ENCODE measurements at places on chromosomes 13 and 19.

- no peak for DNase-seq
Observed at GRCh38 chr13:33727297-33728083, 90.5 kb upstream of the RFC3 start.

DNA sequence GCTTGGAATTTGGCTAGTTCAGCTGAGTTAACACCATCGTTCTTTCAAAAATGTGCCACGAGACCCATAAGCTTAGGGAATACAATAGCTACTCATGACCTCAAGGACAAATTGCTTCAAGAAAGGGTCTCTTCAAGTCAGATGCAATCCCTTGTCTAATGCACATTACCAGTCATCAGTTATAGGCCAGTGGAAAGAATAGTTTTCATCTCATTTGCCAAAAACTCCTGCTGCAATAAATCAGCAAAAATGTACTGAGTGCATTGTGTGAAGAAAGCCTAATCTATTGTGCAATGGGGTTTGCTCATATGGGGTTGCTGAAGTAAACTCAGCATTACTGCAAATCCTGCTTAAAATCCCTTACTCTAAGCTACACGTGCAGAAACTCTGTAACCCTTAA lies 208.3 kb upstream of the NBEA start:
- no peak for DNase-seq

DNA sequence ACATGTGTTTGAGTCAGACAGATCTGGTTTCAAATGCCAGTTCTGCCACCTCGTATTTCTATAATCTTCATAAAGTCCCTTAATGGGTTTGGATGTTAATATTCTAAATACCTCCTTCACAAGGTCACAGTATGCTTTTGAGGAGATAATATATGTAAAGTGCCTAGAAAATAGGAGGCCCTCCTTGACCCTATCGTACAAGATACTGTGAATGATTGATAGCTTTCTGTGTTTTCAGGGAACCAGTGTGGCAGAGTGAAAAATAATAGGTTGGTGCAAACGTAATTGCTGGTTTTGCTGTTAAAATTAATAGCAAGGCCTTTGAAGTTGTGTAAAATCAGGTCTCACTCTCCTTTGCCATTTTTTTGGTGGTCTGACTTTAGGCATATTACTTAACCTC lies 77.5 kb upstream of the SCEL start:
- no peak for DNase-seq

- DNase-seq = no peak
Observed at GRCh38 chr13:21871919-21872318, 201.0 kb downstream of the FGF9 start.

- no peak for DNase-seq
Observed at GRCh38 chr13:99256709-99257108, 1.5 kb downstream of the GPR18 start.

DNA sequence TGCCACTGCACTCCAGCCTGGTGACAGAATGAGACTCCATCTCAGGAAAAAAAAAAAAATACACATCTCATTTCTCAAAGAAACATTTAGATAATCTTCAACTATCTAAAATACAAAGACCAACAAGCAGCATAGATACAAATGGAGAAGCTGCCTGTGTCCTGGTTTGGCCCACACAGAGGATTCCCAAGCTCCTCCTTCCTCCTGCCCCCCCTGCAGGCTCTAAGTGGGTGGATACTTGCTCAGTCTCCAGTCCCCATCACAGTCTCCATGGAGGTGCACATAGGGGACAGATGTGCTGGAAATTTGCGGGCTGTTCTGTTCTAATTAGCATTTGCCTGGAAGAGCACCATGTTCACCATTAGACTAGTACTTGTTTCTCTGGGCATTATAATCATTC lies 59.9 kb downstream of the ABCC4 start:
- DNase-seq = peak; percentile 44

GRCh38 chr13:49932066-49932465 lies 4.1 kb downstream of the SPRYD7 start:
- DNase-seq = no peak

DNA sequence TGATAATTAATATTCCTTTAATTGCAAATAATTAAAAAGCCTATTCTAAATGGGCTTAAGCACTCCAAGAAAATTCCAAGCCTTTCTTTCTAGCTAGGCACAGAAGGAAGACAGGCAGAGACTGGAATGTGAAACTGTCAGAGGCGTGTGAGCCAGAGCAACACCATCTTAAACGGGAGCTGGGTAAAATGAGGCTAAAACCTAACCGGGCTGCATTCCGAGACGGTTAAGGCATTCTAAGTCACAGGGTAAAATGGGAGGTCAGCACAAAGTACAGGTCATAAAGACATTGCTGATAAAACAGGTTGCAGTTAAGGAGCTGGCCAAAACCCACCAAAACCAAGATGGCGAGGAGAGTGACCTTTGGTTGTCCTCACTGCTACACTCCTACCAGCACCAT lies 300.4 kb downstream of the SLITRK6 start:
- no peak for DNase-seq

GRCh38 chr13:79530270-79530669 lies 49.3 kb downstream of the NDFIP2 start:
- no peak for DNase-seq

DNA sequence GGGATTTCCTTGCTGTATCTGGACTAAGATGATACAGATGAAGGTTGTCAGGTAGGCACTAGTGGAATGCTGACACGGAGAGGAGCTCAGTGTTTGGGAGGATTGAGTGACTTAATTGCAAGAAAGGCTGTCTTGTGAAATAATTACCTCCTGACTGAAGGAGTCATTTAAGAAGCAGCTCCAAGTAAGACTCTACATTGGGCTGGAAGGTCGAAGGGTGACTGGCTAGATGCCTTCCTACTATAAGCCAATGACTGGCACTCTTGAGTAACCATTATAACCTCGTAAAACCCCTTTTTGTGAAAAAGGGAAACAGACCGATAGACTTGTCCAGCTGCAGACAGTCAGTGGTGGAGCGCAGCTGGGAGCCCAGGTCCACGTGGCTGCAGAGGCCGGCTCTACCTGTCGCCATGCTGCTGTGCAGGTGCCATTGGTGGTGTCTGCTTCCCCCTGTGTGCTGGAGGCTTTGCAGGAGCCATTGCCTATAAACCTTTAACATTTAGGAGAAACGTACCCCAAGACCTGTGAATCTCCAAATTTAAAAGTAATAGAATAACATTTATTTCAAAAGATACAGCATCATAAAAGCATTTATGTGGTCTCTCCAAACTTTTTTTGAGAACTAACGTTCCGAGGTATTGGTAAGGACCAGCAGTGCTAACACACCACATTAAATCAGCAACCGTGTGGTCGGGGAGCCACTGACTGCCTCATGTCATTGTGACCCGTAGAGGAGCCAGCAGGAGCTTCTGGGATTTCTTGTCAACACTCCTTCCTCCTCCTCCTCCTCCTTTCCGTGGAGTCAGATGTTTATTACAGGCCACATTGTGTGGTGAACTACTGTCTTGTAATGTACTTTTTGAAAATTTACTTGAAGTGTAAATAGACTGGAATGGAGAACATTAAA lies 80.4 kb upstream of the TEX29 start:
- no peak for DNase-seq

DNA sequence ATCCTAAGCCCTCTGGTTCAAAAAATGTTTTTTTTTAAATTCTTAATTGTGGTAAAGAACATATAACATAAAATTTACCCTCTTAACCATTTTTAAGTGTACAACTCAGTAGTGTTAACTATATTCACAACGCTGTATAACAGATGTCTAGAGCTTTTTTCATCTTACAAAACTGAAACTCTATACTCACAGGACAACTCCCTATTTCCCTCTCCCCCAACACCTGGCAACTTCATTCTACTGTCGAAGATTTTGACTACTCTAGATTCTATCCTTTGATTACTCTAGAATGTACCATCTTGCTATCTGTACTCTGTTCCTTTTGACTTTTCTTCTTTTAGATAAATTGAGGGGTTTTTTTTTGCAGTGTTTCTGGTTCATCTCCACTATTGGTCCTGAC lies 200.4 kb downstream of the KLF12 start:
- DNase-seq = peak; percentile 65

DNA sequence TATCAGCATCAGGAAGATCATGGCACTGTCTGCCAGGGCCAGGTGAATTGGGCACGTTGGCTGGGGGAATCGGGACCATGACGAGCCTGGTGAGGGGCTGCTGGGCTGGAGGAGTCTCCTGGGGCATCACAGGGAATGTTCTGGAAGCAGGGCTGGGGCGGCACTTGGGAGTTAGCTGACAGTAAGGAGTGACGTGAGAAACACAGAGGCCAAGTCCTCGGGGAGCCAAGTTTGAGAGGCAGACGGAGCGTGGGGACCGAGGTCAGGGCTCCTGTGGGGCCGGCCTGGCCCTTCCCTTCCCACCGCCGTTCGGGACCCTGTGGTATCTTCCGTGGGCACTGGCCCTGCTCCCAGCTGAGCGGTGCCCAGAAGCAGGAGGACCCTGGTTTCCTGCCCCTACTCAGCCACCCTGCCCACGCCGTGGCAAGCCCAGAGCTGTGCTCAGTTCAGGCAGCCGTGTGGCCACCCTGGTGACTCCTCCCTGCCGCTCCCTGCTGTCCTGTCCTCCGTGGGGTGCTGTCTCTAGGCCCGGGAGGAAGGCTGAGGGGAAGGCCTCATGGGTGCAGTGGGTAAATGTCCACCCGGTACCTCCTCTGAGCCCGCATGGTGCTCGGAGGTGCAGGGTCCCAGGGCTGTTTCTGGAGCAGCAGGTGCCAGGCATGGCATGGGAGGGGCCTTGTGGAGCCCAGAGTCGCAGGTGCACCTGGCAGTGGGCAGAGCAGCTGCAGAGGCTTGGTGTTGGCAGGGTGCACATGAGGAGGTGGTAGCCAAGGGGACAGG lies 25.2 kb downstream of the CRTC1 start:
- no peak for DNase-seq

- no peak for DNase-seq
Observed at GRCh38 chr19:31057476-31057875, 291.8 kb downstream of the TSHZ3 start.

DNA sequence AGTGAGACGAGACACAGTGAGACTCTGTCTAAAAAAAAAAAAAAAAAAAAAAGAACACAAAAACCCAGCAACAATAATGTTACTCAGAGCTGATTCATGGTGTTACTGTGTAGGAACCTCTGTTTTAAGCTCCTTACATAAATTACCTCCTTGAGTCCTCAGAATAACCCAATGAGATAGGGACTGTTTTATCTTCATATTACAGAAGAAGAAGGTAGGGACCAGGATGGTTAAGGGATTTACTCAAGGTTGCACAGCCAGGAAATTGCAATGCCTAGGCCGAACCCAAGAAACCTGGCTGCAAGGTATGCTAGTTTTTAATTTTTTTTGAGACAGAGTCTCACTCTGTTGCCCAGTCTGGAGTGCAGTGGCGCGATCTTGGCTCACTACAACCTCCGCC lies 1.5 kb upstream of the DAND5 start:
- DNase-seq = no peak

GRCh38 chr19:15161028-15161984 lies 39.5 kb downstream of the NOTCH3 start:
- DNase-seq = no peak

Measured in DMS 273 treated with DMSO at 0.1 percent for 48 hours (cell line).